Activated CD4-positive, alpha-beta memory T cell treated with anti-CD3 and anti-CD28 coated beads for 36 hours (primary cell): ENCODE measurements at places on chromosomes 4 and X.

- no peak for DNase-seq
Observed at GRCh38 chrX:69140837-69141236, 24.4 kb downstream of the PJA1 start.

DNA sequence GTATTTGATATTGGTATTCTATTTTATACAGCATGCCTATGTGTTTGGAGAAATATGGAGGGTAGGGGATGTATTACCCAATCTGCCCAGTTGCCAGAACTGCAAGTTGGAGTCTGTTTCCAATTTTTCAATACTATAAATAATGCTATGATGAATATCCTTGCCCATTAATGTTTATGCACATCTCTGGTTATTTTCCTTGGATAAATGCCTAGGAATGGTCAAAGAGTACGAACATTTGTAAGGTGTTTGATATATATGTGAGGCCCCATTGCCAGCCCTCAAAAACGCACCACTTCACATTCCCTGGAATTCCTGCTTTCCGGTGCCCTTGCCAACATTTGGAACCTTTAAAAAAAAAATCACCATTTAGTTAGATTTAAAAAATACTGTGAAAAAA is 34.3 kb downstream of the CLDN34 start:
- DNase-seq: no peak

DNA sequence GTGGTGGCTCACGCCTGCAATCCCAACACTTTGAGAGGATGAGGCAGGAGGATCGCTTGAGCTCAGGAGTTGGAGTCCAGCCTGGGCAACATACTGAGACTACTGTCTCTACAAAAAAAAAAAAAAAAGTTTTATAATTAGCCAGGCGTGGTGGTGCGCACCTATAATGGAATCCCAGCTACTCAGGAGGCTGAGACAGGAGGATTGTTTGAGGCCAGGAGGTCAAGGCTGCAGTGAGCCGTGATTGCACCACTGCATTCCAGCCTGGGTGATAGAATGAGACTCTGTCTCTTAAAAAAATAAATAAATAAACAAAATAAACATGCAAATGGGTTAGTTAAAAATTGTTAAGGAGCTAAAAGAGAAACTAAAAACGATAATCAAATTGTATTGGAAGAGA is 7.7 kb downstream of the GLOD5 start:
- DNase-seq: no peak

- DNase-seq: no peak
Observed at GRCh38 chrX:135520022-135520552, 373 bp upstream of the INTS6L start.

DNA sequence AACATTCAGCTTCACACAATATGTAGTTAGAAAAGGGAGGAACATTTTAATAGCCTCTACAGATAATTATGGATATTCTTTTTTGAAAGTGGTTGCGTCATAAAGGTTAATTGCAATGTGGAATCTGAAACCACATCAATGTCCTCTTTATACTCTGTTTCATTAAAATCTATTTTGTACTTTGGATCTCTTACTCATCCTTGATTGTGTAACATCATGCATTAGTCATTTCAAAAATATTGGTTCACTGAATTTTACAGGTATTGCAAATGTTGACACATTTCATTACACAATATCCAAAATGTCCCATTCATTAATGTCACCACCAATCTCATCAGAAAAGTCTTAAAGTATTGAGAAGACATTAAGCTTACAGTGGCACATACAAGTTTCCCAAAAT is 62.7 kb upstream of the USP9X start:
- no peak for DNase-seq

DNA sequence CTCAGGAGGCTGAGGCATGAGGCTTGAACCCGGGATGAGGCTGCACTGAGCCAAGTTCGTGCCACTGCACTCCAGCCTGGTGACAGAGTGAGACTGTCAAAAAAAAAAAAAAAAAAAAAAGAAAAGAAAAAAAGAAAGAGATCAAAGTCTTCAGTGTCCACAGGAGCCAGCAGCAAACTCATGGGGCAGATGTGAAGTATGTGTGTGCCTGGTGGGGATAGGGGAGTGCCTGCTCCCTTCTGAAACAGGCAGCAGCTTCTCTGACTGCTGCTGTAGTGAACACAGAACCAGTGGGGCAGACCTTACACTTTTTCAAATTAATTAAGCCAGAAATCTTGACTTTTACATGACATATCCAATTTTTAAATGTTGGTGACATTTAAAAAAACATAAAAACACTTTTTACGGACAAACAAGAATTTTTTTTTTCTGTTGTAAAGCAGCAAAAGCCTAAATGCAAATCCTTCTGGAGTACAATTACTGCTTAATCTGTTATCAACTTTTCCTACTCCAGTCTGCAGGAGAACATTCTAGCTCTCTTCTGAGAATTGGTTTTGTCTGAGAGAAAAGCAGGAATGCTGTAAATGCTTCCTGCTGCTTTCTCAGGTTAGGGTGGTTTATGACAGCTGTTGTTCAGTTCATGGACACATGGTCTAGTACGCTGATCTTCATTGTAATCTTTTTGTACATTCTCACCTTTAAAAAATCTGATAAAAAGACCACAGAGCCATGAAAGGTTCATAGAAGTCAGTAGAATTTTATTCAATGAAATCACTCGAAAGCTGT is 311.1 kb downstream of the CAMK2D start:
- no peak for DNase-seq

DNA sequence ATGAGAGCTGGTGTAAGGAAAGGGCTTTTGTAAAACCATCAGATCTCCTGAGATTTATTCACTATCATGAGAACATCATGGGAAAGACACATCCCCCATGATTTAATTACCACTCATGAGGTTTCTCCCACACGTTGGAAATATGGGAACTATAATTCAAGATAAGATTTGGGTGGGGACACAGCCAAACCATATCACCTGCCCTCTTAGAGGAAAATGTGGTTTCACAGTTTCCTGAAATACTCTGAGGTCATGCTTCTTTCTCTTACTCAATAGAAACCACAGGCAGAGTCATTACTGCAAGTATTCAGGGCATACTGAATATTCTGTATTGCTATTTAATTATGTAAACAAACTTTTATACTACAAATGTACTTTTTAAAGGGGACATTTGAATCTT is 1453.3 kb downstream of the PCDH18 start:
- DNase-seq: no peak

GRCh38 chr4:186723292-186724057 is at the start of gene FAT1:
Gene FAT1 (minus strand): TSS chr4:186723856. CDS start chr4:186709827, 14,029 bp downstream.
- DNase-seq: no peak

GRCh38 chr4:106816496-106816895 is 219.6 kb downstream of the DKK2 start:
- DNase-seq: no peak

DNA sequence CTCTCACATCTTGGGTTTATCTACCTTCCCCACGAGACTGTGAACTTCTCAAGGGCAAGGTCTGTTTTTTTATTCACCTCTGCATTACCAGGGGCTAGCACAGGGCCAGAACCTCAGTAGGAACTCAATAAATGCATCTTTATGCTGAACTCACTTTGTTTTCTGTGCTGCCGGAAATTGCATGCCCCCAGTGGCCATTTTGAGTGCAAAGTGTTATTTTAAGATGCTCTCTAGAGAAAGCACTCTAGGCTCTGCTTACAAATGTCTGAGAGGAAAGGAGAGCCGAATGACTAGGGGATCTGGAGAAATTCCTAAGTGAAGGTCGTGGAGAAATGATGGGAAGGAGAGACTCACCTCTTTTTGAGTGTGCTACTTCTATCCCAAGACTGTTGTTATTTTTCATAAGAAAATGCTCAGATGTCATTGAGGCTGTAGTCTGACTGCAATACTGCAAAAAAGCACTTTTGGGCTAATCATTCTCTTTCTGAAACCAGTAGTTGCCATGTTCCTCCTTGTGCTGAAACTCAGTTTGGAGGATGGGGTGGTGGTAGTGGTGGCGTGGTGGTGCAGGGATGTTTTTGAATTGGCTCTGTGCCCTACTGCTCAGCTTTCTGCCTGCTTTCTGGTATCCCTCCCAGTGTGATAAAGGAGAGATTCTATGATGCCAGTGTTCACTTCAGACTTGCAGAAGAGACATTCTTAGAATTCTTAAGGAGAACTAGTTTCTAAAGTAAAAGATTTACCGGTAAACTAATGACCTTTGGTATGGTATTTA is 41.3 kb downstream of the DOCK11 start:
- peak; percentile 64 for DNase-seq

GRCh38 chrX:33686105-33686504 is 446.0 kb downstream of the FAM47A start:
- no peak for DNase-seq
